ENCODE measurements at places on chromosomes 7 and 10.

GRCh38 chr10:123781956-123782500, 109.6 kb downstream of the CPXM2 start:
- DNase-seq = no peak

DNA sequence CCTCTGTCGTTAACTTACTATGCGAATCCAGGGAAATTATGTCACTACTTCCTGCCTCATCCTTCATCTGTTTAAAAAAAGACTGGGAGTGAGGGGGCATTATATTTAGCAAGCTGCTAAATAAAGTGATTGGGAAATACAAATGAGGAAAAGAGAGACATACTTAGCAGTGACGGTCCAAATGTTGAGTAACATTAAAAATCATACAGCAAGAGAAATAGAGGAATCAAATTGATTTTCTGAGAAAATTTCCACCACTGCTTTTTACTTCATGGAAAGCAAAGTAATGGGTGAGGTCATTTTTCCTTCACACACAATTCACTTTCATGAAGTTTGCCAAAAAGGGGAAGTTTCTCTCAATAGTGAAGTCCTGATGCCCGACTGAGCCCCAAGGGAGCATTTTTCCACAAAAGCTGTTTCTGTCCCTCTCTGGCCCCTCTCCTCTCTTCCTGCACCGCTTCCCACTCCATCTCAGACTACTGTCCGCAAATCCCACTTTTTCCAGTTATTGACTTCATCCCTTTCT, 61.9 kb upstream of the ADO start:
- DNase-seq = no peak

GRCh38 chr7:128197989-128198580, 43.0 kb upstream of the LEP start:
- no peak for DNase-seq

DNA sequence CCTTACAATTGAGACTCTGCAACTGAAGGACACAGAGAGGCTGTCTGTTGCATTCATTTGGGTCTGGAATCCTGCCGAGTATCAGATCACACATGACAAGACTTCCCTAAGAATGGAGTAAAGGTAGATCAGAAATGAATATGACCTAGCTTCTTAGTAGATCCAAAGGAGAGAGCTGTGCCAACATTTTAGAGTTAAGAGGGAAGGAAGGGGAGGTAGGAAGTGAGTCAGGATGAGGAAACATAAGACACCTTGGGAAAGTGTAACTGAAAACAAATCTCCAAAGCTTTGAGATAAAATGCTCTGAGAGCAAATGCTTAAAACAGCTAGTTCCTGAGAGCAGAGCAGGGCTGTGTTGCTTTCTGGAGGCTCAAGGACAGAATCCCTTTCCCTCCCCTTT, 6.1 kb upstream of the SLC25A13 start:
- DNase-seq = no peak

DNA sequence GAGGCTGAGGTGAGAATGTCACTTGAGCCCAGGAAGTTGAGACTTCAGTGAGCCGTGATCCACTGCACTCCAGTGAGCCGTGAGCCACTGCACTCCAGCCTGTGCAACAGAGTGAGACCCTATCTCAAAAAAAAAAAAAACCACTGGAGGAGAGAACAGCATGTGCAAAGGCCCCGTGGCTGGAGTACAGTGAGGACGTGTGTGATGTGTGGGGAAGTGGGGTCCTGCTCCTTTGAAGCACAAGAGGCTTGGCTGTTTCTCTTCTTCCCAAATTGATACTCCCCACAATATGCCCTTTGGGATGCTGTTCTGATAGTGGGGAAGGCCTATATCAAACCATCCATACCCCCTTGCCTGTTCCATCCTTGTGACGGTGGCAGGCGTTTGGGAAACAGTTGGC, 68.2 kb downstream of the C10orf105 start:
- no peak for DNase-seq

DNA sequence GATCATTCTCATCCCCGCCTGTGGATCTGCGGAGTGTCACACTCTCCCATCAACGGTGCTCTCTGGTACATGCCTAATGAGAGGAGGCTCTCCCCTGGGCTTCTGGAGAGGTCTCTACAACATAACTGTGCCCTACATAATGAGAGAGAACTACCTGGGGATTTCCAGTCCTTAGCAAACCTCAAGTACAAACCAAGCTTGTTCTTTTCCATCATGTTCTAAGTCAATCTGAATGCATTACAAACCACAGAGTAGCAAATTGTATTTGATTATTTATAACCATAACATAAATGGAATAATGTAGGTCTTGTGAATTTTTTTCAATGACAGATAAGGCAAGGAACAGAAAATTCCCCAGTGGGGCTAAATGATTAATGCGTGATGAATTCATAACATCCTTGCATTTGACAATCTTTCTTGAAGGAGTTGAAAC, 412.4 kb upstream of the NRP1 start:
- DNase-seq = no peak

DNA sequence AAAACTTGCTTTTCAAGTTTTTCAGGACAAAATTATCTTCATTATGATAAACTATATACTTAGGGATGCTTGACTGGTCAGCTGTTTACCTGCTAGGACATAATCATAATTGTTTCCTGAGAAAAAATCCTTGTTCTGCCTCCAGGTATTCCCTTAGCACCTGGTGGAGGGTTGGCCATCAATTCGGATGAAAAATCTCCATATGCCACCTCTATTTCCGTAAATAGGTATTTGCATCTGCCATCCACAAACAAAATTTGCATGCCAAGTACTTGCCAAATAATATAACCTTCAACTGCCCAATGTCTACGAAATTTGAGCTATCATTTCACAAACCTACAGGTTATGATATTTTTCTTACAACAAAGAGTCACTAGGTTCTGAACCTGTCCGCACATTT, 126.2 kb downstream of the RNF133 start:
- DNase-seq = no peak

- no peak for DNase-seq
These were observed 35.7 kb upstream of the SHH start for GRCh38 chr7:155847821-155848435.

GRCh38 chr10:126902157-126902556, 3.1 kb upstream of the DOCK1 start:
- DNase-seq = no peak

GRCh38 chr7:92831716-92832533, 4.4 kb downstream of the CDK6 start:
- DNase-seq = peak; percentile 3

GRCh38 chr10:100522945-100523344, 3.3 kb upstream of the SEC31B start:
- no peak for DNase-seq

DNA sequence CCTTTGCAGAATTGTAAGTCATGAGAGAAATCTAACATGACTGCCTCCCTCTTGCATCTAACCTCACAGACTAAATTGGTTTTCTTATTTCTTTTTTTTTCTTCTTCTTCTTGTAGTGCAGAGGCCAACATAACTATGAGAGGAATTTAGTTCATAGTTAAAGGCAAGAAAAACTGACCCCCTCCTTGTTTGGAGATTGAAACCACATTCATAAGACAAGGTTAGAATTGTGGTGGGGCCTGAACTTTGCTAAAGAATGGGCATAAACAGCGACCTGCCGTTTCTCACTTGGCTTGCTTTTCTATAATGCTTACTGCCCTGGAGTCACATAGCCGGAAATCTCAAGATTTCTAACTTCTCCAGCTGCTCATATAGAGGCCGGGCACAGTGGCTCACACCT, 2.4 kb upstream of the POLM start:
- DNase-seq = no peak

DNA sequence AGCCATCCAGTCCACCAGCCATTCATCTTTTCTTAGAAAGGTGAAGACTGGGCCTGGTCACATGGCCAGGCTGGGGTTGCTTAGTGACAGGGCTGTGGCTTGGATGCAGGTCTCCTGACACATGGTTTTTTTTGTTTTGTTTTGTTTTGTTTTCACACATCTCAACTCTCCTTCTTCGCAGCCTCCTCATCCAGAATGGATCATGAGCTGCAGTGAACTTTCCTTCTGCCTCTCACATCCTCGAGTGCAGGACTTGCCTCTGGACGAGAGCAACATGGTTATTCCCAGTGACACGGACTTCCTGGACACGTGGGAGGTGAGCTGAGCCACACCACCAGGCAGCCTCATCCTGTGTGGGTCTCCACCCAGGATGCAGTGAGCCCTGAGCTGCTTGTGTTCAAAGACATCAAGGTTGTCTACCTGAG, 9.5 kb downstream of the AKR1E2 start:
- no peak for DNase-seq

- no peak for DNase-seq
These were observed 169.4 kb downstream of the LRMDA start for GRCh38 chr10:75600833-75601232.

DNA sequence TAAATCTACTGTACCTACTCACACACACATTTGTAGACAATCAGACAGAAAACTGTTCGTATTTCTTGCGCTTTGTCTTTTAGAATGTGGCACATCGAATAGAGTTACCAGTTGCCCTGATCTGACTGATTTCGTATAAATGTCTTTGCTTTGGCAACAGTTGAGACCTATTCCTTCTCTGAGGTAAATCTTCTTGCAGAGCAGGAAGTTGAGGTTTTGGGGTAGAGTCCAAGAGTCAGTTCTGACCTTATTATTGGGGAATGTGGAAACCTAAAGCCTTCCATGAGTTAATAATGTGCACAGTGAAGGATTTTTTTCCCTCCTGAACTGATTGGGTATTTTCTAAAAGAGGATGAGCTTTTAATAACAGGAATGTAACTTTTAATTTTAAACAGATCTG, 135.3 kb downstream of the KIAA1217 start:
- no peak for DNase-seq

- no peak for DNase-seq
These were observed 448.7 kb upstream of the POM121L12 start for GRCh38 chr7:52586704-52587103.

GRCh38 chr7:117124591-117125220, 171.4 kb downstream of the ST7 start:
- peak; percentile 54 for DNase-seq

DNA sequence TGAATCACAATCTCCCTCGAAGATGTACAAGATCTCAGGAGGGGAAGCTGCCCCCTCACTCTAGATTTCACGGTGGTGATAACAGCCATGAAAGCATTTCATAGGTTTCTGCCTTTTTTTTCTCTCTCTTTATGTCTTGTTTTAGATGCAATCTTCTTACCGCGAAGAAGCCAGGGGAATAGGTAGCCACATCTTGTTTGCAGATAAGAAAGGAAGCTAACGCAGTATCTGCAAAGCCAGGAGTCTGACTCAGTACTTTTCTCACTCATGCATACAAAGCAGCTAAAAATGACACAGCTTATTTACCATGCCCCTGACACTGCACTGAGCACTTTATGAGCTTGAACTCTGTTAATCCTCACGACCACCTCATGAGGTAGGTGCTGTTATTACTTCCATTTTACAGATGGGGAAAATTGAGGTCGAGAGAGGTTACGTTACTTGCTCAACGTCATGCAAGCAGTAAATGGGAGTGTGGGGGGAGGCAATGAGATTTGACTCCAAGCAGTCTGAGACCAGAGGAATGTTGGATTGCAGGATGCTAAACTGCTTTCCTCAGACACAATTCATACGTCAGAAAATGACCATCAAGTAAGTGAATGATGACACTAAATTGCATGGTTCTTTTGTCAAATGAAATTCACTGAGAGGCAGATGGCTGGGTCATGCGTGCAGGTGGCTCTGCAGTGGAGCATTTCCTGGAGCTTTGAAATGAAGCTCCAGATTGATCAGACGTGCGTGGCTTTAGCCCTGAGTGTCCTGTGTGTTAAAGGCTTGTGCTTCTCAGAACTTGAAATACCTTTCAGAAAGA, 3.3 kb downstream of the MAP3K8 start:
- no peak for DNase-seq

DNA sequence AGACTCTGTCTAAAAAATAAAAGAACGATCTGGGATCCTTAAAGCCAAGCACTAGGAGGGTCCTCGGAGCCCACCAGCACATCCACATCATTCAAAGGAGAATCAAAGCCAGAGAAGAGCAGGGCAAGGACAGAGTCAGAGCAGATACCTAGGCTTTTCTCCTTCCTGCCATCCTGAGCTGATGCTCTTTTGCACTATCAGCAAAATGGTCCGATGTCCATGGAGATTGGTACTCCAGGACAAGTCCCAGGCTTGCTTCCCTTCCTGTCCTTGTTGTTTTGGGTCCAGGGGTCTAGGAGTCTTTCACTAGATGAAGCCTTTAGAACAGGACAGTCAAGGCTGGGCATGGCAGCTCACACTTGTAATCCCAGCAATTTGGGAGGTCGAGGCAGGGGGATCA, 58.0 kb upstream of the ELN start:
- no peak for DNase-seq

DNA sequence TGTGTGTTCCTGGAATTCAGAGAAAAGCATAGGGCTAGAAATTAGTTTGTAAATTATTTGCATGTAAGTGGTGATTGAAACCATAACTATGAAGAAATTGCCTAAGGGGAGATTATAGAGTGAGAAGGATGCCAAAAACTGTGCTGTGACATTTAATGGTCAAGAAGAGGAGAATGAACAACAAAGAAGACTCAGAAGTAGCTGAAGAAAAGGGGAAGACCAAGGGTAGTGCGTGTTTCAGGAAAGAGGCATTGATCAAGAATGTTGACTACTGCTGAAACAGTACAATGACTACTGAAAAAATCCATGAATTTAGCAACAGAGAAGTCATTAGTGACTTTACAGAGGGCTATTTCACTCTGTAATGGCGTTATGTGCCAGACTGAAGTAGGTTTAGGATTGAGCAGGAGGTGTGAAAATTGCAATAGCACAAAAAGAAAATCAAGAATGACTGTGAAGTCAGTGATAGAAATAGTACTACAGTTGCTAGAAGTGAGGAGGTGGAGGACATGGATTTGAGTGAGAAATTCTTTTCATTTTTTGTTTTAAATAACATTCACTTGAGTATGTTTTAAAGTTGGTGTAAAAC, 28.9 kb upstream of the SAMD9L start:
- DNase-seq = no peak

DNA sequence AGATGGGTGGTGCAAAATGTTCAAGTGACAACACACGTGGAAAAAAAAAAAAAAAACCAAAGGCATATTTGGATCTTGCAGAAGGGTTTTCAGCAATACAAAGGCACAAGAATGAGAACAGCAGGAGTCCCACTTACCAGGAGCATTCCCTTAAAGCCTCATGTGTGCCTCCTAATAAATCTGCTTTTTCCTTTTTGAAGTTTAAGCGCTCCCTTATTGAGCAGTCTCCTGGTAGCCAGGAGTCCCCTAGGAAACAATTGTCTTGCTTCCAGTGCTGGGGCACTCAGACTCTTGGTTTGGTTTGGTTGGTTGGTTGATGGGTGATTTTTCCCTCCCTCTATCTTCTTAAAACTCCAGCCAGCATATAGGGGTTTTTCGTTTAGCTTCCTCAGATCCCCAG, 321.8 kb upstream of the NFE2L3 start:
- no peak for DNase-seq

Data from CD4-positive, alpha-beta T cell treated with Interferon gamma for 1 hour (primary cell).